NCI-H345 (cell line): ENCODE measurements at places on chromosomes 4 and X.

GRCh38 chr4:76998251-76998901 lies 48.8 kb downstream of the SEPTIN11 start:
- no peak for DNase-seq

- DNase-seq: no peak
These were observed 323.2 kb upstream of the GIMD1 start for GRCh38 chr4:106691749-106692148.

DNA sequence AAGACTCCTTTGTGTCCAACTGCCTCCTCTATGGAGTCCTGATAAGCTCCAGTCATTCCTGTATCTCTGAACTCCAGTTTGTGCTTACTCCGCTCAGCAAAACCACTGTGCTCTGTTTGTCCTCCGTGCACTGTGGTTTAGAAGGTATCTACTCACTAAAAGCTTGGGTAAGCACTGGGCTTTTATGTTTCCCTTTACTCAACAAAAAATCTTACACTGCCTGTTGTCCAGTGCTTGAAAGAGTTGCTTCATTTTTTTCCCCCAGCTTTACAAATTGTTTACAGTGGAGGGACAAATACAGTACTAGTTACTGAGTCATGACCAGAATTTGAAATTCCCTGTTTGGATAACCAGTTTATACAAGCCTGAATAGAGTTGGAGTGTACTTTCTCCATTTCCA lies 545.3 kb upstream of the FAT1 start:
- no peak for DNase-seq

- no peak for DNase-seq
These were observed 44.5 kb upstream of the PGRMC2 start for GRCh38 chr4:128332081-128332480.

DNA sequence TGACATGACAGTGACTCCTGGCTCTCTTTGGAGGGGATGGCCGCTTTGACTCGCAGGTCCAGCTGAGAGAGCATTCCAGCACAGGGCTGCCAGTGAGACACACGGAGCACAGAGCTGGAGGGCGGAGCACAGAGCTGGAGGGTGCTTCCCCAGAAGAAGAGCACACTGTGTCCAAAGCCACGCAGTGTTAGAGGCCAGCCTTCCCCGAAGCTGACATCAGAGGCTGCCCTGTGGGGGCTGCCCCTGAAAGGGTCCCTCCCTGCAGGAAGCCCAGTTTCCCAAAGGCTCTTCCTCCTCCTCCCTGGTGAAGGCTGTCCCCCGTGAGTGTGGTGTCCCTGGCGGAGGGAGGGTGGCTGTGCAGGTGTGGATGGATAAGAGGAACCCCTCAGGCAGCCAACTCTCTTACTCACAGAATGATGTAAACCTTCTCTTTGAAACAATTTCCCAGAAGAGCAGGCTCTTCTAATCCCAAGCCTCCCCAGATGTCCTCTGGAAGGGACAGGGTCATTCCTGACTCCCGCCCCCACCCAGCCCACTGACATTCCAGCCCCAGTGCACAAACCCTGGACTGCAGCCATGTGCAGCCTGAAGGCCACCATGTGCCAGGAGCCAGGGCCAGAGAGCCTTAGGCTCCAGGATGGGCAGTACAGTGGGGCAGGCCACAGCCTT lies 53.4 kb downstream of the PSAPL1 start:
- DNase-seq: no peak

DNA sequence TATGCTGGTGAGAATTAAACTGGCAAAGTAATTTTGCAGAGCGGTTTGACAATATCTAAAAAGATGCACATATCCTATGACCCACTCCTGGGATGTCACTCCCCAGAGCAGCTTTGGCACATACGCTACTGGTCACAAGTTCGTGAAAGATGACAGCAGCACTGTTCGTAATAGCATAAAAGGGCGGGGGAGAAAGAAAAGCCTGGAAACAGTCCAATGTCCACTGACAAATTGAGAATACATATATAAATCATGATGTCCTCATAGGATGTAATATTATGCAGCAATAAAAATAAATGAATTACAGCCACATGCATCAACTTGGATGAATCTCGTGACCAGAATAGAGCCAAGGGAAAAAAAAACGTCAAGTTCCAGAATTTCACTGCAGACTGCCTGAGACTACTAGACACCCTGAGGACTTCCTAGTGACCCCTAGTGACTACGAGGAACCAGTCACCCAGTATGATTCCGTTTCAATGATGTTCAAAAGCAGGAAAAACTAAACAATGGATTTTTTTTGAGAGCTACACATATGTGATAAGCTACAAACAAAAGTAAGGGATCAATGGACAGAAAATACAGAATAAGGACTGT lies 1.8 kb downstream of the PCSK1N start:
- DNase-seq: no peak

- no peak for DNase-seq
These were observed 111.5 kb downstream of the AFAP1 start for GRCh38 chr4:7828011-7828720.

DNA sequence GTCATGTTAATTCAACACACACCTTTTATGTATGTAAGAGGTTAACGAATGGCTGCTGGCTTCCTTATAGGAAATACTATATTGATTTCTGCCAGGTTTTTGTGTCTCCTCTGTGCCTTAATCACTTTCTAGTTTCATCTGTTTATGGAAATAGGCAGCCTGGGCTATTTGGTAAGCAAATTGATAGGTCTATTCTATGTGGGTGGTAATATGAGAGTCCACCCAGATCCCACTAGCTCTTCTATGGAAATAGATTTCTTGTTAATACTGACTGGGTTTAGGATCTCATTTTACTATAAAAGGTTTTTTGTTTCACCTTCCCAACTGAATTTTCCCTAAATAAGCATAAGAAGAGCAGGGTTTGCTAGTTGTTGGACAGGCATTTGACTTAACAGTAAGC lies 4.1 kb downstream of the BMX start:
- DNase-seq: no peak

DNA sequence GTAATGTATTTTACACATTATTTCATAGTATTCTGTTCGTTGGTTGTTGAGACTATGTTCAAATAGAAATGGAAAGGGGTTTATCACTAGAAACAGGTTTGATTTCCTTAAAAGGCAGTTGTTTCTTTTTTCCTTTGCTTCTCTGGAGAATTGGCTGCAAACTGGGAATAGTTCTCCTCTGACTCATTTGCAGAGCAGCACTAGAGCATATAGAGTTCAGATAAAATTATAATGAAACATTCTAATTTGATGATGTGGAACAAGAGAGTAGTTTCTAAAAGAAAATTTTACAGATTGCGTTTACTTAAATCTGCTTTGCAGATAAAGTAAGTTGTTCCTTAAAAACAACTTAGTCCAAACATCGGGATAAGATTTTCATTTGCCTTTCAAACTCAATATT lies 29.7 kb downstream of the SYNPO2 start:
- no peak for DNase-seq

DNA sequence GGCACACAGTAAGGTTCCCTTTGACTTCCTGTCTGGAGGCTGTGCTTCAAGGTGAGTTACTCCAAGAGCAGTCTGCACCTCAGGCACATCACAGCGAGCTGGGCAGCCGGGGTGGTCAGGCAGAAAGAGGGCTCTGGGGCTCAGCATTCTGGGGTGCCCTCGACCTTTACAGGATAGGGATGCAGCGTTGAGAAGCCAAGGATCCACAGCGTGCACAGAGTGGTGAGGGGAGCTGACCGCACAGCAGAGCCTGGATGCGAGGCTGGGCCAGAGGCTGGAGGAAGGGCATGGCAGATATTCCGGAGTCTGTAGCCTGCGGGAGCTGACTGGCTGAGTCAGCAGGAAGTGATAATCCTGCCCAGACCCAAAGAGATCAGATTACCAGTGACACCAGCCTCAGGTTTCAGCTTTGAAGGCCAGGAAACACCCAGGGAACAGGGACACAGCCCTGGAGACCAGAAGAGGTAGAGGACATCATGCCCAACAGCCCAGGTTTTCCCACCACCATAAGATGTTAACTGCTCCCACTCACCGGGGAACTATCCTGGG lies 38.4 kb upstream of the PDLIM3 start:
- no peak for DNase-seq

- DNase-seq: no peak
These were observed 93.3 kb downstream of the UGT8 start for GRCh38 chr4:114691865-114692264.

DNA sequence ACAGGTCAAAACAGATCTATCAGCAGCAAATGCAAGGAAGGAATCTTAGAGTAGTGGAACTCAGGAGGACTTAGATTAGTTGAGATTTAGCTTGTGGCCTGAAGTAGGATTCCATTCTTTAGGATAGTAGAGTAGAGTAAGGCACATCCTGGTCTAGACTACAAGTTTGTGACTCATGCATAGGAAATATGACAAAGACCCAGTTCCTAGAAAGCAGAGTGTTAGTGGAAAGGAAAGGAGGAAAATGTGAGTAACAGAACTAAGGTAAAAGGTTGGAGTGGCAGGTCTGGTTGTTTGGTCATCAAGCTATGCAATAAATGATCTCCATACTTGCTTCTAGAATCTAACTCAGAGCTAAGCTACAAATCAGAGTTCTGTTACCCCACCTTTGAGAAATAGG lies 595.0 kb downstream of the ACTRT1 start:
- no peak for DNase-seq

- no peak for DNase-seq
These were observed 417.4 kb downstream of the TMA16 start for GRCh38 chr4:163911891-163912290.

GRCh38 chr4:26489101-26489985 lies 941 bp downstream of the CCKAR start:
- no peak for DNase-seq

DNA sequence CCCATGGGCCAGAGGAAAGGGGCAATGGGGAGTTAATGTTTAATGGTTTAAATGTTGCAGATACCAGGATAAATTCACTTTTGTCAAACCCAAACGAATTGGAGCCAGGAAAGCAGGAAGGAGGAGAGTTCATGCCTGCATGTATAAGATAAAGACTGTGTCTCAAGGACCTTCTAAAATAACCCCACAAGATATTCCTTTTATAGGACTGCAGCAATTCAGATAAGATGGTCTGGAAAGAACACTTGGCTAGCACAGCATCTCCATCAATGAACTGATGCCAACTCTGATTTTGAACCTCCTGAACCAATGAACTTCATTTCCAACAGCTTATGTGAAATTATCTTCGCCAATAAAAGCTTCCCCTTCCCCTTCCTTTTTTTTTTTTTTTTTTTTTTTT lies 31.3 kb upstream of the LONRF3 start:
- DNase-seq: no peak

- no peak for DNase-seq
These were observed 12.6 kb upstream of the IL13RA2 start for GRCh38 chrX:115029869-115030570.

DNA sequence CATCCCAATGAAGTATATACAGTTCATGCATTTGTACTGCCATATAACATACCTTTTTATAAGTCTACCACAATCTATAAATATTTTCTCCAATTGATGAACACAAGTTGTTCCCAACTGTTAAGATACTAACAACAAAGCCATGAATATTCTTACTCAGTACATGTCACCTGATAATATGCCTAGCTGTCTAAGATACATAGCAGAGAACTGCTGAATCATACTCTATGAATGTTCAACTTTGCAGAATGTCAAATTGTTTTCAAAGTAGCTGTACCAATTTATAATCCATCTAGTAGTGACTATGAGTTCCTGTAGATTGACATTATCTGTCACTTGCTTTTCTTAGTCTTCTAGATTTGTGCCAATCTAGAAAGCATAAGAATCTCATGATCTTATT lies 84.9 kb downstream of the RAB28 start:
- DNase-seq: no peak

DNA sequence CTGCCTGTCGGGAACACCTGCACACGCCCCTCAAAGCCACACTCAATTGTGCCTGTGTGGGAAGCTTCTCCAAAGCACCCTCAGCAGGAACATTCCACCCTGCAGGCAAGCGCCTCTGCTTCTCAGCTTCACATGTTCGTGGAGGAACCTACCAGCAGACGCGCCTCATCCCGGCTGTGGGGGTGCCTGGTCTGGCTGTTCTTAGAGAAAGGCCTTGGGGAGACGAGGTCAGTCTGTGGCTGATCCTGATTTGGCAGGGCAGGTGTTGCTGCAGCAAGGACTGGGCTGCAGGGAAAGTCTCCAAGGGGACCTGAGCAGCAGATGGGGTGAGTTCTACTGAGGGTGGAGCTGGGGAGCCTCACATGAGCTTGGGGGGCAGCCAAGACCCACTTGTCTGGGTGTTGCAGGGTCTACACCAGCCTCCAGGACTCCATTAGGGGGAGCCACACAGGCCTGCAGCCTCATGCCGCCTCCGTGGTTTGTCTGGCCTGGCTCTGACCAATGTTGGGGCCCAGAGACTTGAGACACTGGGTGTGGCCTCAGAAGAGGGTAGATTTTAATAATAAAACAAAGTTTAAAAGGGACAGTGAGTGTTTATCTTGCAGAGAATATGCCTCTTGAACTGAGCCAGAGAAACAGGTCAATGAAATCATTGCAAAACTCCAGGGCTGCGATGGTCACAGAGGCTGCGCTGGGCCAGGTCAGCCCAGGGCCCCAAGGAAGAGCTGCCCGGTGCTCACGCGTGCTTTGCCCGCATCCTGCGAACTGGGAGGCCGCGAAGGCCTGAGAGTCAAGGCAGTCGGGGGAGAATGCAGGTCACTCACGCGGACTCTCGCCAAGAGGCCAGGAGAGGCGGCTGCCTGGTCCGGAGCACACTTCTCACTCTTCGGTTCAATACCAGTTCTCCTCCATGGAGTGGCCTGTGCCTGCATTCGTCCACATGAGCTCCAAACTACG lies 21.1 kb downstream of the RNF212 start:
- DNase-seq: no peak

DNA sequence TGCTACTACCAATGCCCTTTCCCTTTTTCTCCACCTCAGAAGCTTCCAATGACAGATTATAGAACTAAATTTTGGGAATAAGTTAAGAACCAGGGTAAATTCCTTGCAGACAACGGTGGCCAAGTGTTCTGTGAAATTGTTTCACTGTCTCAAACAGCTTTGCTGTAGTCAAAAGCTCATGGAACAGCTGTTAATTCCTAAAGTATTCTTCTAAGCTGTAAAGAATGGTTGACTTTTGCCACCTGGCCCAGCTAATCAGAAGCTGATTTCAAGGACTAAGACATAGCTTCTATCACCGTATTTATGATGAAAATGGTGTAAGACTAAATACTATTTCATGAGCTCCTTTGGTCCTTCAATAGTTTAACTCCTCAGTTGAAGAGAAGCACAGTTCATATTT lies 297.5 kb downstream of the IL1RAPL2 start:
- DNase-seq: no peak

- DNase-seq: no peak
These were observed 43.3 kb upstream of the GALNT7 start for GRCh38 chr4:173125216-173125812.
